ENCODE measurements at places on chromosomes 13 and 19.

- DNase-seq, result no peak
These were observed 458.1 kb upstream of the ARGLU1 start for GRCh38 chr13:107025991-107026390.

GRCh38 chr19:54725321-54725720 lies 1.1 kb downstream of the KIR3DL3 start:
- DNase-seq, result no peak

GRCh38 chr19:10503002-10503789 lies at the start of gene KEAP1:
Gene KEAP1 (minus strand): TSS chr19:10503356. CDS start chr19:10500033, 3,323 bp downstream.
- DNase-seq, result peak; percentile 50

DNA sequence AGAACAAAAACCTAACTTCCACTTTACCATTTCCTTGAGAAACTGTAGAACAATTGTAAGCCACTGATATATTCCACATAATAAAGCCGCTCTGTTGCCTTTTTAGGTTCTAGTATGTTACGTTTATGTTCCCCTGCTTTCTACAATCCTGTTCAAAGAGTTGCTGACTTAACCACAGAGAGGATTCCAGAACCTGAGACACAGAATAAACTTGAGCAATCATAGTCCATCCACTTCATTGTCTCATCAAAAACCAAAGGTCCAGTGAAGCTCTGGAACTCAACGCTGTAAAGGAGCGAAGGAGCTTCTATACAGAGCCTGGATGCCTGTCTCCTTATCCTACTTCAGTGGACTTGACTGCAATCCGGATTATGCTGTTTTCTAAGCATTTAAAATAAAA lies 4.6 kb downstream of the STARD13 start:
- DNase-seq, result no peak

DNA sequence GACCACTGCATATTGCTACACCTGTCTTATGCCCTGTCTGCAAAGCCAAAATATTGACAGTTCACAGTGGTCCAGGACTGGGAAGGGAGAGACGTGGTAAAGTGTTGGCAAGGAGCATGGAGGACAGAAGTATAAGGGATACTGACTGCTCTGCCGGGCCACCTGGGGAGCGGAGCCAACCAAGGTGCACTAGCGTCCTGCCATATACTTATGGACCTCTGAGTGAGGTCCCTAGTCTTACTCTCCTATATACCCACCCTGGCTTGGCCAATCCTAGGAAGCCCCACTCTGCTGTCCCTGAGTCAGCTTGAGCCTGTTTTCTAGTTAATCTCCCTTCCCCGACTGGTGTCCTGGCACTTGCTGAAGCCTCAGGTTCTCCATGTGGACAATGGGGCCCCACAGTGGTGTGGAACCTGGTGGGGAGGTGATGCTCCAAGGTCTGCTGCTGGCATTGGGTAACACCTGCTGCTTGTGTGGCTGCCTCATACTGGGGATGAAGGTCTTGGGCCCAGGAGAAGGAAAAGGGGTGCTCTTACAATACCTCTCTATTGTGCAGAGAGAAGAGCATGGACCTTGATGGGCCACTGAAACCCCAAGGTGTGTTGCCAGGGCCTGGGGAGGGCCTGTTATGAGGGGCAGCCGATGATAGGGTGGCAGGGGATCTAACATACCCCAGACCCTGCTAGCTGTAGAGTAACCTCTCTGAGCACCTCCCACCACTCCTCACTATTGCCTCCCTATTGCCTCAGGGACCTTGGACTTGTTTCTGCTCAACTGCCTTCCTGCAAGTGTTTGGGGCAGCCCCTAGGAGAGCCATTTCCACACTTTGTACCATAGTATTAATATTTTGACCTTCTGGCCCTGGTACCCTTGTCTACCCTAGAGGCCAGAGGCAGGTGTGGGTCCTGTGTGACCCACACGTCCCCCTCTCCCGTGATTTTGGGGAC lies 6.7 kb upstream of the TRIM28 start:
- no peak for DNase-seq

DNA sequence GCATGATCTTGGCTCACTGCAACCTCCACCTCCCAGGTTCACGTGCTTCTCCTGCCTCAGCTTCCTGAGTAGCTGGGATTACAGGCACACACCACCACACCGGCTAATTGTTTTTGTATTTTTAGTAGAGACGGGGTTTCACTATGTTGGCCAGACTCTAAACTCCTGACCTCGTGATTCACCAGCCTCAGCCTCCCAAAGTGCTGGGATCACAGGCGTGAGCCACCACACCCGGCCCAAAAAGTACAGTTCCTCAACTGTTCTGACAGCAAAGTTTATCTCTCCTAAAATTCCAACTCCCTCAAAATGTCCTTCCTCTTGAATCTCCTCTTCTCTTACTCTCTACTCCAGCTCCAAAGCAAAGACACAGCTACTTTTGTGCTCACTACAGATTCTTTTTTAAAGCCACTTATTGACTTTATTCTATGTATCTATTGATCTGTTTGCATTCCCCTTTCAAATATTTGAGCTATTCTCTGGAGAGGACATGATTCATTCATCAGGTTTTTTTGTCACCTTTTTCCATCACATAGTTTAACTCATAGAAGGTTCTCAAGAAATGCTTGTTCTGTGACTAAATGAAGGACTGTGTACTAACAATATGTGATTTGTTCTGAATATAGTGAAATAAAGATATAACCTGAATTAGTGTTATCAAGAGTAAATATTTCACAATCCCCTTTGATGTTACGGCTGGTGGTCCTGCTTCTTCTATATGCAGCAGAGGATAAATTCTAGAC lies 142.2 kb downstream of the TBC1D4 start:
- no peak for DNase-seq

DNA sequence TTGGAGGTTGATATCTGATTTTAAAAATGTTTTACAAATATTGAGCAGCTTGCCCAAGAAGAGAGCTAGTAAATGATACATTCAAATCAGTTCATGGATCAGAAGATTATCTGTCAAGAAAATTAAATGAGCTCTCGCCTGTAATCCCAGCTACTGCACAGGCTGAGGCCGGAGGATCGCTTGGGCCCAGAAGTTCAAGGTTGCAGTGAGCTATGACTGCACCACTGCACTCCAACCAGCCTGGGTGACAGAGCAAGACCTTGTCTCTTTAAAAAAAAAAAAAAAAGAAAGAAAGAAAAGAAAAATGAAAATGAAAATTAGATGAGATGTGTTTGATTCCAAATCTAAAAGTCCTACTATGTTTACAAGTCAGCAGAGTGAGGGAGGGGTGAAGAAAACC lies 2.4 kb downstream of the SPART start:
- no peak for DNase-seq

GRCh38 chr13:100522618-100523309 lies 65.8 kb downstream of the GGACT start:
- no peak for DNase-seq

DNA sequence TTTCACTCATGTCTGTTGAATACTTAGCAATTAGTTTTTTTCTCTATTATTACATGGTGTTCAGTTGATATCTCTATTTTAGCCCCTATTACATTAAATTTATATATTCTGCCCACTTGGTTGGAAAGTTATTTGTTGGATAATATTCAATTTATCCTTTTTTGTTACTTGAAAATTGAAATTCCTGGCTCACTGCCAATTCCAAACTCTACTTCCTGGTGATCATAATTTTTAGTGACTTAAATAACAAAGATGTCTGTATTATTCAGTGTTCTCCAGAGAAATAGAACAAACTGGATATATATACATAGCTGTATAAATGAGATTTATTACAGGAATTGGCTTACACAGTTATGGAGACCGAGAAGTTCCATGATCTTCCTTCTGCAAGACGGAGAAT lies 93.6 kb downstream of the GPC5 start:
- DNase-seq, result no peak

GRCh38 chr13:102402290-102402689 lies 442 bp upstream of the FGF14 start:
- DNase-seq, result no peak

DNA sequence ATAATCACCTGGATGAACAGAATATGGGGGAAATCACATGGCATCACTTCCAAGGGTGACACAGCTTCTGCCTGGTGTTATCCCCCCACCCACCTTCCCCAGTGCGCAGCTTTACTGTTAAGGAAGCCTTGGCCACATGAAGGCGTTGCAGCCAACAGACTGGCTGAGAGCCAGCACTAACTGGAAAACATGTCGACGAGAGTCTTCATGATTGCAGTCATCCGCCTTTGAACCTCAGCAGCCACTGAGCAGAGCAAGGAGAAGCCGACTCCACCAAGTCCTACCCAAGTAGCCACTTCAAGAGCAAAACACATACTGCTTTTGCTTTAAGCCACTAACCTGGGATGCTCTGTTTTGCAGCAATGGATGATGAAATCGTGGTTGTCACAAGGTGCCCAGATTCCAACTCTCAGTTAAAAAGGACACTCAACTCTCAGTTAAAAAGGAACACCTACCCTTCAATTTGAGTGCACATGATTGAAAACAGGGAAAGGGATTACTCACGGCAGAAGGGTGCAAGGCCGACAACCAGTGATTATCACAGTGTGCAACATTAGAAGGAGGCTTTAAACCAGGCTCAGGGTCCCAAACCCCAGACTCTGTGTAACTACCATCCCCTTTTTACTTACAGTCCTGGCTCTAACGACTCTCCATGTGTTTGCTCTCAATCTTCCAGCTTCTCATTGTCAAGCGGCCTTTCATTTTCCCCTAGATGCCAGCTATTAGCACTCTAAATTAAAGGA lies 149.1 kb downstream of the KLF12 start:
- DNase-seq, result no peak

GRCh38 chr13:45200701-45201232 lies at the start of gene KCTD4:
Gene KCTD4 (minus strand): TSS chr13:45201045. CDS start chr13:45194567, 6,478 bp downstream.
- DNase-seq, result no peak

DNA sequence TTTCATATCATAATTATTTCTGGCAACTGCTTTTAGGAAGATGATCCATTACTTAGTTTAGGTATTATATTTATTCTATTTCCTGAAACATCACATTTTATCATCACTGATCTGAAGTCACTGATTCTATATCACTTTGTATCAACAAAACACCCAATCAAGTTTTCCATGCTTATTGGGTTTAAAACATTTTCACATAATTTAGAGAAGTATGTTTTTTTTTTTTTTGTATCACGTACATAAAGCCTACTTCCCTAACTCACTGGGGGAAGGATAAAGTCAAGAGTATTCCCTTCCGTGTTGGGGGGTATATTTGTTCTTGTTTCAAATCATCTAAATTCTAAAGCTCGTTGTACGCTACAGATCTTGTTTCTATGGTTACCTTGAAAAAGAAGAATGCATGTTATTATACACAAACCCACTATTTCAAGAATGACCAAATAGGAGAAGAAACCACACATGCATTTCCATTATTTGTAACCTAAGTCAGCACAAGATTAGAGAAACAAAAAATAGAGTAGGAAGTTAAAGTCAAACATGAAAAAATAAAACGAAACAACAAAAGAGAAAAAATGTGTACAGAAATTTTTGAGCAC lies 637.2 kb upstream of the MIR17HG start:
- DNase-seq, result no peak

DNA sequence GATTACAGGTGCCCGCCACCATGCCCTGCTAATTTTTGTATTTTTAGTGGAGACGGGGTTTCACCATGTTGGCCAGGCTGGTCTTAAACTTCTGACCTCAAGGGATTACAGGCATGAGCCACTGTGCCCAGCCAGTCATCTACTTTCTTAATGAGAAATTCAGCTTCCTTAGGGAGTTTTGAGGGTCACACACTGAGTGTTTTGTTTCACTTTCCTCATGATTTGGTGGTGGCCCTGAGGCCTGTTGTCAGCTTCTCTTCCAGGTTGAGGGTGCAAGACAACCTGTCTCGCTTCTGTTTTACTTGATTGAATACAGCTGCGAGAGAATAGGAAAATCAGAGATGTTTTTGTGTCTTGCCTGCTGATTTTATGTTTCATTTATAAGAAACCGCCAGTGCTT lies 9.9 kb downstream of the FRY start:
- DNase-seq, result peak; percentile 68

GRCh38 chr13:64877176-64877575 lies 2353.0 kb downstream of the PCDH9 start:
- no peak for DNase-seq

- no peak for DNase-seq
These were observed 9.7 kb upstream of the JUND start for GRCh38 chr19:18291019-18291524.

DNA sequence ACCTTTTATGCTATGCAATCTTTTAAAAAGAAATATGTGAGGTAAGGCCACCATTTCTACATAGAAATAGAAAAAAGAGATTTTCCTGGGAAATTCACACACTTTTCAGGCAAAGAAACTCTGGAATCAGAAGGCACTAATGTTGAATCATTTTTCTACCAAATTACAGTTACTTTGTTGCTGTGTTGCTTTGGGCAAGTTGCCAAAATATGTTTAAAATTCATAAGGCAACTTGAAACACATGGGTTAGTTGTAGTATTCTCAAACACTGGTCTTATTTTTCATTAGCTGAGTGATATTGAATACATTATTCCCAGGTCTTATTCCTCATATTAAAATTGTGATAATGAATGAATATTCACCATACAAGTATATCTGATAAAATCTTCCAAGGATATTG lies 195.0 kb upstream of the SLITRK1 start:
- no peak for DNase-seq

DNA sequence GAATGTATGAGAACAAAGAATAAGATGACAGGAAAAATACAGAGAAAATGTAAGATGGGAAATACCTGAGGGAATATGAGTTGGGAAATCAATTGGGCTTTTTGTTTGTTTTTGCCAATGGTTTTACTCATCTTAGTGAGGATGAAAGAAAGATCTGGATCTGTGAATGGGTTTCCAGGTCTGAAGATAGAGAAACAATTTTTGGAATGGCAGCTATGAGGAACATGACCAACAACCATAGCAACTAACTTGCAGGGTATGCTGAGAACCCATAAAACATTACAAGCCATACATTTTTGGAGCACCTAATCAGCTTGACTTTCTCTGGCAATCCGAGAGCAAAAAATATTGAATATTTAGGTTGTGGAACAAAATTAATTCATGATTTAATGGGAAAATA lies 290.0 kb downstream of the KCTD12 start:
- no peak for DNase-seq

DNA sequence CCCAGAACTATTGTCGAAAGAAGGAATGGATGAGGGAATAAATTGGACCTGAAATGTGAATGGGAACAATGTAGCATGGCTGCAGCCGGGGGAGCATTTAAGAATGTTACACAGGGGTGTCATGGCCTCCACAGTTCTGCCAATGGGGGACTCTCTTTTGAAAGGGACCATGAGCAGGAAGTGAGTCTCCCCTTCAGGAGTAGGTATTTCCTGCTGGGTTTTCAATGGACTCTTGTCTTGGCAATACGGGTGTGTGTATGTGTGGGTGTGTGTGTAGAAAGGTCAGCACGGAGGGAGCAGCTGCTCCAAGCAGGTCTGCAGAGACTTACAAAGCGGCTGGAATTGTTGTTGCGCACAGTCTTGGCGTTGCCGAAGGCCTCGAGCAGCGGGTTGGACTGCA lies 24.4 kb downstream of the MYO1F start:
- DNase-seq, result no peak

DNA sequence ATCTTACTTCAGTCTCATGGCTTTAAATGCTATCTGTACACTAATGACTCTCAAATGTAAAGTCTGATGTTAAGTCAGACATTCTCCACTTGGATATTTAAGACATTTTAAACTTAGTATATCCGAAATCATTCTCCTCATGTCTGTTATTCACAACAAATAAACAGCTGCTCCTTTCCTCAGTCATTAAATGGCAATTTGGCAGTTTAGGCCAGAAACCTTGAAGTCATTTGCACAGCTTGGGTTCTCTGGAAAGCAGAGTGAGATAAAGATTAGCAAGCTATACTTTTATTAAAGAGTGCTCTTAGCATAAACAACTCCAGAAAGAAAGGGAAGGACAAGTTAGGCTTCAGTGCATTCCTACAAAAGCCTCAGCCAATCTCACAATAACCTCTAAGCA lies 53.7 kb downstream of the DNAJC15 start:
- DNase-seq, result no peak

Data from suppressor macrophage treated with lipopolysaccharide for 1 hour (primary cell).